ENCODE measurements at places on chromosomes 5 and 9. TPM values are rescaled to one million over a fixed set of nuclear protein-coding genes. Genes with fewer than 3 reads are reported as not detected.

ROPN1L gene
- polyA plus RNA-seq: 4.3 TPM

GRCh38 chr9:14981291-14981950 is 71.2 kb upstream of the FREM1 start:
- no peak overlapping the region for H3K4me3 ChIP-seq
- H3K27ac ChIP-seq: no peak overlapping the region
- no peaks in the 10 kb centered on the region for H3K36me3 ChIP-seq
- DNase-seq: no peak
- peaks cover 1% of the 10 kb centered on the region for H3K4me1 ChIP-seq
- peaks cover 4% of the 10 kb centered on the region for H3K27me3 ChIP-seq

DNA sequence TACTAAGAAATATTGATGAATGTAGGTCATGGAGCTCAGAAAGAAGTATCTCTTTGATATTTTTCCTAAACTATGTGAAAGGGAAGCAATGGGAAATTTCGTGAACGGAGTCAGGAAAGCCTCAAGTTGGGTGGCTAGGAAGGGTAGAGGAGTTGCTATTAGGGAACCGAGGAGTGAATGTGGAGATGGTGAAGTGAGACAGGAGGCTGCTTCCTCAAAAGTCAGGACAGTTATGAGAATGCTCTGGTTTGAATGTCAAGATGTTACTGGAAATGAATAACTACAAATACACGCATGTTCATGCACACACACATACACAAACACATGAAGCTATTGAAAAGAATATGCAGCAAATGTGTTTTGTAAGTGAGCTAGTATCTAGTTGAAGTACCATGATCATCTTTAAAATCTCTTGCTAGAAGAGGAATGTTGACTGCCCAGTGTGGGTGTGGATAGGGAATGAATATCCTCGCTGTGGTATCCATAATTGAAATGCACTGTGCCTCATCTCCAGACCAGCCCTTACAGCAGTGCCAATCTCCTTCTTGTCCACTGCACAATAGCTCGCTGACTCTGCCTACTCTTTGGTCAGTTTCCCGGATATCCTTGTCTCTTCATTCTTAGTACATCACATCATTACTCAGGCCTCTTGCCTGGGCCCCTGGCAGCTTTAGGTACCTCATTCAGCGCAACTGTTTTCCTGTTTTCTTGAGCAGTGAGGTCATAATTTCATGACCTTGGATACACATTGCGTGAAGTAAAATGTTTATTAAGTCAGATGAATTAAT is 21.9 kb upstream of the PDCD1LG2 start:
- no peak overlapping the region for H3K4me3 ChIP-seq
- H3K27me3 ChIP-seq: peaks cover 3% of the 10 kb centered on the region
- no peak overlapping the region for H3K27ac ChIP-seq
- DNase-seq: no peak

ADAMTSL2 gene
- not detected for polyA plus RNA-seq

GRCh38 chr9:113255438-113255837 is 19.9 kb downstream of the CDC26 start:
- peaks cover 10% of the 10 kb centered on the region for H3K36me3 ChIP-seq
- DNase-seq: no peak
- no peak overlapping the region for H3K27ac ChIP-seq
- no peaks in the 10 kb centered on the region for H3K27me3 ChIP-seq
- H3K4me3 ChIP-seq: no peak overlapping the region

- H3K4me3 ChIP-seq: no peak overlapping the region
- H3K4me1 ChIP-seq: peaks cover 44% of the 10 kb centered on the region
- H3K27me3 ChIP-seq: peaks cover 2% of the 10 kb centered on the region
- DNase-seq: no peak
- H3K36me3 ChIP-seq: peaks cover 13% of the 10 kb centered on the region
Measured at GRCh38 chr5:143186623-143187022, 216.9 kb downstream of the NR3C1 start.

- H3K4me3 ChIP-seq: no peak overlapping the region
- H3K27me3 ChIP-seq: peaks cover 9% of the 10 kb centered on the region
- peaks cover 4% of the 10 kb centered on the region for H3K36me3 ChIP-seq
- H3K4me1 ChIP-seq: no peaks in the 10 kb centered on the region
- no peak overlapping the region for H3K27ac ChIP-seq
- no peak for DNase-seq
Measured at GRCh38 chr9:90024823-90025222, 420.0 kb downstream of the GADD45G start.

GRCh38 chr9:14869671-14870070 is 40.6 kb downstream of the FREM1 start:
- no peak overlapping the region for H3K4me3 ChIP-seq
- H3K27me3 ChIP-seq: no peaks in the 10 kb centered on the region
- no peak for DNase-seq

DNA sequence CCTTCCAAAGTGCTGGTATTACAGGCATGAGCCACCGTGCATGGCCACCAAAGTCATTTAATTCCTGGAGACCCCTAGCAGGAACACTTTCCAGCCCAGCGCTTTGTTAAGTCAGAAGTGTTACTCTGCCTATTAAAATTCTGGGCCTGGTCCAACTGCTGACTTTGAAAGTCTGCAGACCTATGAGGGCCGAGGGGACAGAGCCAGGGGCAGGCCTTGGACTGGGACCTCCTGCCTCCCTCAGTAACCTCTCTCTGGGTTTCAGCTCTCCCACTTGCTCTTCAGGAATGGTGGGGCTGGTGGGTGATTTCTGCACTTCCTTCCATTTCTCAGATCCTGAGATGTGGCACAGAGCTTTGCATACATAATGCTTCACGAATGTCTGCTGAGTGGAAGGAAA is 9.7 kb downstream of the C5orf52 start:
- no peaks in the 10 kb centered on the region for H3K4me1 ChIP-seq
- no peaks in the 10 kb centered on the region for H3K36me3 ChIP-seq
- no peaks in the 10 kb centered on the region for H3K27me3 ChIP-seq
- no peak overlapping the region for H3K27ac ChIP-seq
- no peak overlapping the region for H3K4me3 ChIP-seq

- H3K27me3 ChIP-seq: no peaks in the 10 kb centered on the region
- no peaks in the 10 kb centered on the region for H3K4me1 ChIP-seq
- no peak overlapping the region for H3K4me3 ChIP-seq
Measured at GRCh38 chr9:93644397-93645088, 68.2 kb downstream of the PHF2 start.

DNA sequence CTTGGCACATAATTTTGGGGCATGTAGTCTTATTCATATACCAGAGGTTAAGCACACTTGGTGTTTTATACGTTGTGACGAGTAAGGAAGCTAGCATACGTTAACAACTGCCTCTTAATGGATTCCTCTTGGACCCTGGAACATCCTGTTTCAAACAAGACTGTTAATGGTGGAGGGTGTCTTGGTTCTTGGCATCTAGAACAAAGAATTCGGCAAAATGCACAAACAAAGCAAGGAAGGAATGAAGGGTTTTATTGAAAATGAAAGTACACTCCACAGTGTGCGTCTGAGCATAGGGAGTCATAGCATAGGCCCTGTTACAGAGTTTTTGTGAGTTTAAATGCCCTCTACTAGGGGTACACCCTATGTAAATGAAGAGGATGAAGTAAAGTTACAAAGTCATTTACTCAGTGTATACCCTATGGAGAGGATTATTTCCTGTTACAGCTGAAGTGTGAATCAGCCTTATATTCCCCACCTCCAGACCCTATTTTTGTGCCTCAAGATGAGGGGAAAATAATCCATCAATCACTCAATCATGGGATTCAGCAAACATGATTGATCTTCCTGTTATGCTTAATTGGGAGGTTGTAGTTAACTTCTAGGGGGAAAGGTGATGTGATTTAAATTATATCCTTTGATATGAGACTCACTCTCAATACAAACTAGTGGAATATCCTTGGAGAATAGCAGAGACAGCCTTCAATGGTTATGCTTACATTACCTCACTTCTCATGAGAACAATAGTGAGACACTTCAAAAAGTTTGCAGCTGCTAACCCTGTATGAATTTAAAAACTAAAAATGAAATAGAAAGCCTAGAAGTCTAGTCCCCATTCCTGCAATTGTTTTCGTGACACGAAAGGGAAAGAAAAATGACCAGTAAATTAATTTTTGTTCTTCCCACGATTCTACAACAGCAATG is 84.9 kb upstream of the MYO10 start:
- H3K27me3 ChIP-seq: no peaks in the 10 kb centered on the region
- no peak for DNase-seq
- H3K4me3 ChIP-seq: no peak overlapping the region
- H3K27ac ChIP-seq: no peak overlapping the region
- no peaks in the 10 kb centered on the region for H3K4me1 ChIP-seq

- no peak overlapping the region for H3K27ac ChIP-seq
- H3K36me3 ChIP-seq: peaks cover 9% of the 10 kb centered on the region
- DNase-seq: no peak
- no peaks in the 10 kb centered on the region for H3K27me3 ChIP-seq
- no peak overlapping the region for H3K4me3 ChIP-seq
Measured at GRCh38 chr5:124973661-124974060, 227.2 kb upstream of the ZNF608 start.

- DNase-seq: no peak
- H3K4me1 ChIP-seq: no peaks in the 10 kb centered on the region
- no peak overlapping the region for H3K4me3 ChIP-seq
- H3K27me3 ChIP-seq: peaks cover 2% of the 10 kb centered on the region
Measured at GRCh38 chr5:6135977-6136376, 242.4 kb downstream of the MED10 start.

- peaks cover 2% of the 10 kb centered on the region for H3K27me3 ChIP-seq
- H3K36me3 ChIP-seq: no peaks in the 10 kb centered on the region
- DNase-seq: no peak
- no peaks in the 10 kb centered on the region for H3K4me1 ChIP-seq
- no peak overlapping the region for H3K27ac ChIP-seq
- no peak overlapping the region for H3K4me3 ChIP-seq
Measured at GRCh38 chr5:107277485-107278125, 393.1 kb downstream of the EFNA5 start.

TEK gene
- not detected for polyA plus RNA-seq

DNA sequence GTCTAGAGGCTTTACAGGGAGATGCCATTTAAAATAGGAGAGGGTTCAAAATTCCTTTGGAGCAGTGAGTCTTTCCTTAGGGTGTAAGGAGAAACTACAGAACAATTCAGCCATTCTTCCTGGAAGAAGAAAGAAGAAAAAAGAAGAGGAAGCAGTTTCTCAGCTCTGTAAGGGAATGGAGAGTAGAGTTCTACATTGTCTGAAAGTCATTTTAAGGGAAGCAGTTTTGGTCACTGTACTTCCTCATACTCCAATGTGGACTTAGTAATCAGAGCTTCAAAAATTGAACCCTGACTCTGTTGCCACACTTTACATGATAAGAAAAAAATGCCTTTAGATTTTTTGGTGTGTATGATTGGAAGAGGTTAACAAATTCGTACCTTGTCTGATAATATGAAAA is 122.4 kb downstream of the LRRC70 start:
- no peaks in the 10 kb centered on the region for H3K4me1 ChIP-seq
- H3K4me3 ChIP-seq: no peak overlapping the region
- no peak overlapping the region for H3K27ac ChIP-seq
- H3K36me3 ChIP-seq: no peaks in the 10 kb centered on the region
- no peak for DNase-seq

- H3K4me3 ChIP-seq: no peak overlapping the region
- no peaks in the 10 kb centered on the region for H3K36me3 ChIP-seq
- peaks cover 3% of the 10 kb centered on the region for H3K27me3 ChIP-seq
- no peak for DNase-seq
- H3K4me1 ChIP-seq: no peaks in the 10 kb centered on the region
- H3K27ac ChIP-seq: no peak overlapping the region
Measured at GRCh38 chr5:92674321-92674720, 906.7 kb downstream of the NR2F1-AS1 start.

- no peak overlapping the region for H3K27ac ChIP-seq
- H3K4me1 ChIP-seq: no peaks in the 10 kb centered on the region
- DNase-seq: no peak
- H3K27me3 ChIP-seq: no peaks in the 10 kb centered on the region
- no peak overlapping the region for H3K4me3 ChIP-seq
- H3K36me3 ChIP-seq: no peaks in the 10 kb centered on the region
Measured at GRCh38 chr9:81182431-81182830, 506.9 kb downstream of the TLE1 start.

Data from immature natural killer cell (primary cell).